ENCODE measurements at places on chromosomes 13 and 19.
A peak's percentile ranks its signal among the peaks of the same experiment; 100 is the strongest.

- DNase-seq, result no peak
Measured at GRCh38 chr13:90485436-90485835, 862.1 kb upstream of the MIR17HG start.

GRCh38 chr13:26941345-26942174 is 181.0 kb upstream of the GPR12 start:
- no peak for DNase-seq

- DNase-seq, result no peak
Measured at GRCh38 chr13:45895881-45896280, 44.3 kb upstream of the SIAH3 start.

GRCh38 chr13:24670961-24671381 is 9.2 kb upstream of the ATP12A start:
- DNase-seq, result no peak

DNA sequence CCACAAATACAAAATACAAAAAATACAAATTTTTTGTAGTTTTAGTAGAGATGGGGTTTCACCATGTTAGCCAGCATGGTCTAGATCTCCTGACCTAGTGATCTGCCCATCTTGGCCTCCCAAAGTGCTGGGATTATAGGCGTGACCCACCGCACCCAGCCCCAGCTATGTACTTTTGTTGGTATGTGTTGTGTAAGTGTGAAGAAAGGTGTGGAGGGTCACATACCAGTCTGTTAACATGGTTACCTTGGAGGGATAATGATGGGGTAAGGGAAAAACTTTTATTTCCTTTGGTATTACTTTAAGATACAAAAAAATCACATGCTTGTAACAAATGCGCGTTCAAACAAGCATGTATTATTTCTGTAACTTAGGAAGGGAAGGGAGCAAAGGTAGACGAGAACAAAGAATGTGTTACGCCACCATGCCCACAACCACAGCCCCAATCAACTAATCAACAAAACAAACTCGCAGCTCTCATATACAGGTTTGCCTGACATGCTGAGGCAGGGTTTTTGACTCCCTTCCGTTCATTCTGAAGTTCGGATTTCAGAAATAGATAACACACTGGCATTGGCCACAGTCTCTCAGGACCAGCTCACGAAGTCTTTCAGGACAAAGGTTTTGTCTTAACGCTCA is 13.5 kb upstream of the VWA8 start:
- DNase-seq, result no peak

DNA sequence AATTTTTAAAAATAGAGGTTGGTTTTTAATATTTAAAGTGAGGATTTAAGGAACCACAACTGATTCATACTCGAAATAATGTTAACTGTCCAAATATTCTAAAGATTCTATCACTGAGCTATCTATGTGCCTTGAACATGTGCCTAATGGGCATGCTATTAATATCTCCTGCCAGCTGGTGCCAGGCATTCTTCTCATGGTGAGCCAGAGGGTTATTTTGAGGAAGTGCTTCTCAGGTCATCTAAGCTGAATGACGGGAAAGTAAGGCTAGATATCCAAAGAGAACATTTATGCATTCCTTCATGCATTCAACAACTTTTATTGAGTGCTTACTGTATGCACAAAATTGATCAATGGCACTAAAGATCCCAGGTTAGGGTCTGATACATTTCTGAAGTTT is 138.2 kb downstream of the PIBF1 start:
- DNase-seq, result no peak

DNA sequence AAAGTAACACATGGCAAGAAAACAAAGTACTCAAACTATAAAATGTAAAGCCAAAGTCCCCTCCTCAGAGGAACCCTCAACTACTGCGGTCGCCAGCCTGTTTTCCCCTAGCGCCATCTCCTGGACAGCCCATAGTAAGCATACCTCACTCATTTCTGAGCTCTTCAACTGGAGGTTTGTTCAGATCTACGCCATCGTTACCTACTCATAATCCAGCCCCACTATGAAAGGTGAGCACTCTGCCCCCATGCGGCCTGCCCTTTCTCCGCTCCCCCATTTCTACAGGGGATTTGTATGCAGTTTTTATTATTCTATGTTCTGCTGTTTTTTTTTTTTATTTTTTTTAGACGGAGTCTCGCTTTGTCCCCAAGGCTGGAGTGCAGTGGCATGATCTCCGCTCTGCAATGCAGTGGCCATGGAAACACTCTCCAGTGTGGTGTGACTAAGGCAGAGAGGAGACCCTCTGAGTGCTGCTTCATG is 26.2 kb downstream of the OPA3 start:
- DNase-seq, result peak; percentile 38

- no peak for DNase-seq
Measured at GRCh38 chr13:66574606-66575005, 655.5 kb downstream of the PCDH9 start.

GRCh38 chr19:7004313-7004931 is 16.8 kb downstream of the MBD3L2B start:
- no peak for DNase-seq

DNA sequence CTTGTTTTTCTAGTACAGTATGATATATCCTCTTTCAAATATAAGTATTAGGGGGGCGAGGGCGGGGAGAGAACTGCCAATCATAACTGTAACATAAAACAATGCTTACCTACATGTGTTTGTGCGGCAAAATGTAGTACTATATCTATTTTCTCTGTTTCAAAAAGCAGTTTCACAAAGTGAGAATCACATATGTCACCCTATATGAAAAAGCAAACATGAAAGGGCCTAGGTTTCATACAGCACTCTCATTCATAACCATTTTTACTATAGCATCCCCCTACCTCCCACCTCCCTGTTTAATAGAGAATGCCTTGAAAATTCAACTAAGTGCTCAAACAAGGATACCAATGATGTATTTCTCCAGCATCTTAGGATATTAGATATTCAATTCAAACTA is 5.2 kb downstream of the TGDS start:
- DNase-seq, result no peak

DNA sequence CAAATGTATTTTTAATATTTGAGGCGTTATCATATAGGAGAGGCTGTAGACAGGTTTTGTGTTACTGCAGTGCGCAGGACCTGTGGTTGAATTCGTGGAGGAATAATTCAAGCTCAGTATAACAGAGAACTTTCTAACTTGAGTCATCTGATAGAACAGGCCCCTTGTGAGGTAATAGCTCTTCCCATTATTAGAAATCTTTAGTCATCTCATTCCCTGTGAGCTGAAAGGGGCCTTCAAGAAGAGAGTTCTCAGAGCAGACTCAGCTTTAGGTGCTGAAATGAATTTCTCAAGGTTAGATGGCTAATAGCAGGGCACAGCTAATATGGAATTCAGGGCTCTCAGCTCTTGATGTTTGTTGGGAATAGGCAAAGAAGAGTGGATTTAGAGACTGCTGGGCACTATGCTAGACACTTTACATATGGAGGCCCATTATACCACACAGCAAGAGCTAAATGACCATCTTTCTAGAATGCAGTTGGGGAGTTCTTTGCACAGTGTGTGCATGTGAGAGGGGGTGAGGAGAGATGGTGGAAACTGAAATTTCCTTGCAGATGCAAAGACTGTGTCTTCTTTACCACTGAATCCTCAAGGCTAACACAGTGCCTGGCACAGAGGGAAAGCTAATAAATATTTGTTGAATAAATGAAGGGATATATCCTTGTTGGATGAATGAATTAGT is 89.5 kb downstream of the DGKH start:
- no peak for DNase-seq

DNA sequence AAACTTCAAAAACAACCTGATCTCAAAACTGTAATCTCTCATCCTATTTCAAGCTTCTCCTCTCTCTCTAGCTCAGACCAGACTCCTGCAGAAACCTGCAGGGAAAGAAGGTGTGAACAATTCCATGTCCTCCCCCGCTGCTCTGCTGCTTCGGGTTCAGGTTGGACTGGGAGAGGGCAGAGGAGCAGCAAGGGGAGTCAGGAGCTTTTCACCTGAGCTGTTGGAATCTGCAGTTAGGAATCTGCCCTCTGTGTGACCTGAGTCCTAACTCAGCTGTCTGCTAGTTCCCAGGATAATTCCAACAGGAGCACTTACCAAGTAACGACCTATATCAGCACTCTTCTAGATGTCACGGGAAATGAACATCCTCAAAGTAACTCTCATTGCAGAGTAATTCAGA is 118.3 kb downstream of the DNAJC15 start:
- DNase-seq, result no peak

GRCh38 chr13:99819967-99820366 is 151.6 kb downstream of the ZIC5 start:
- DNase-seq, result no peak

- no peak for DNase-seq
Measured at GRCh38 chr13:79742923-79743322, 262.0 kb downstream of the NDFIP2 start.

- DNase-seq, result no peak
Measured at GRCh38 chr13:110442930-110443621, 118.4 kb downstream of the RAB20 start.

DNA sequence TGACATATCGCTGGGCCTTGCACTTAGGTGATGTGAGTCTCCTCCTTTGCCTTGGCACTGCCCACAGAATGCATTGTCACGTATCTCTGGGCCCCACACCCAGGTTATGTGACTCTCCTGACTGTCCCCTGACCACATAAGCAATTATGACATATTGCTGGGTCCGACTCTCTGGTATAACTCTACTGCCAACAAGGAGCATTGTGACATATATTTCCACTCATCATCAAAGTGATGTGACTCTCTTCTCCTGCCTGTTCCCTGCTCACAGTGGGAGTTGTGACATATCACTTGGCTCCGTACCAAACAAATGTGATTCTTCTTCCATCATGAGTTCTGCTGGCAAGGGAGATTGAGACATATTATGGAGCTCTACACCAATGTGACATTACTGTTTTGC is 15.4 kb upstream of the ZNF681 start:
- DNase-seq, result no peak

DNA sequence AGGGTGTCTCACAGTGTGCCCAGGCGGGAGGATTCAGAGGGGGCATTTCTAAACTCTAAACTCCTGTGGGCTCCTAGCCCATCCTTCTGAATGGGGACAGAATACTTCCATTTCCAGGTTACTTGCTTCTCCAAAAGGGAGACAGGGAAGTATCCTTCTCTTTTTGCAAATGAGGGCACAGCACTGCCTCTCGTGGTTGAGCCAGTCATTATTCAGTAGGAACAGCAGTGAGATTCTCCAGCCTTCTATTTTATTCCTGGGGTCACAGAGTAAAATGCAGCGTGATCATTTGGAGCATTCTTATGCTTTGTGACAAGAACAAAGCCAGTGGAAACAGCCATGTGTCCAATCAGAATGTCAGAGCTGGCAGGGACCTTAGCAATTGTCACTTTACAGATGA is 15.7 kb upstream of the TSHZ3 start:
- DNase-seq, result no peak

- no peak for DNase-seq
Measured at GRCh38 chr19:681029-682019, 5.1 kb downstream of the FSTL3 start.

DNA sequence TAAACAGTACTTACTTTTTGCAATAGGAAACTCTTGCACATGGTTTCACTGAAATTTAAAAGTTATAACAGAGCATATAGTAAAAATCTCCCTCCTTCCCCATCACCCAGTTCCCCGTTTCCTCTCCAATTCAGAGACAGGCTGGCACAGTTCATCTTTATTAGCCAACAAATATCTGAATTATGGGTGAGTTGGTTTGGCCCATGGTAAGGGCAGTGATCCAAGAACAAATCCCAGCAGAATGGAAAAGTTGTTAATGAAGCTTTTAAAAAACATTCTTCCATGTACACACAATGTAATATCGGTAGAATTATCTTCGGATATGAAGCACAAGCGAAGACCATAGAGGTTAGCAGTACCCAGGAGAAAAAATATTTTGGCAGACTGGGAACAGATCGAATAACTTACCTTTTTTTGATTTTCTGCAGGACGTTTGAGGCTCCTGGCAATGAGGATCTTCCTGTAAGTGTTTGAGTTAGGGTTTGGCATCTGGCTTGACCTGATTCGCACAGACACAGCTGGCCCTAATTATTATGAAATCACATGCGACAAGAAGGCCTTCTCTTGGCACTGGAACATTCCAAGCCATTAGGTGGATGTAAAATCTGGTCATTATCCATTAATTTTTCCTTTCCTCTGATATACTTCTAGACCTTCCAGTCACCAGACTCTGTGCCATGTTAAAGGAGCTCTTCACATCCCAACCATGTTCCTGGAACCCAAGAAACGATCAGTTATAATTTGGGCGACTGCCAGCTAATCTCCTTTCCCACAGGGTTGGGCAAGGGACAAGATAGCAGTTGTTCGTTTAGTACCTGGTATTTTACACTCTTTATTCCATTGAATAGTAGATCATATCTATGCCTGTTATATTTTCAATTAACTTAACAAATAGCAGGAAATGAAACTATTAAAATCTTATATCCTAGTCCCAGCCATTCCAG is 139.4 kb upstream of the TSC22D1 start:
- DNase-seq, result no peak

- DNase-seq, result no peak
Measured at GRCh38 chr13:113098162-113098732, 7.3 kb upstream of the F7 start.

DNA sequence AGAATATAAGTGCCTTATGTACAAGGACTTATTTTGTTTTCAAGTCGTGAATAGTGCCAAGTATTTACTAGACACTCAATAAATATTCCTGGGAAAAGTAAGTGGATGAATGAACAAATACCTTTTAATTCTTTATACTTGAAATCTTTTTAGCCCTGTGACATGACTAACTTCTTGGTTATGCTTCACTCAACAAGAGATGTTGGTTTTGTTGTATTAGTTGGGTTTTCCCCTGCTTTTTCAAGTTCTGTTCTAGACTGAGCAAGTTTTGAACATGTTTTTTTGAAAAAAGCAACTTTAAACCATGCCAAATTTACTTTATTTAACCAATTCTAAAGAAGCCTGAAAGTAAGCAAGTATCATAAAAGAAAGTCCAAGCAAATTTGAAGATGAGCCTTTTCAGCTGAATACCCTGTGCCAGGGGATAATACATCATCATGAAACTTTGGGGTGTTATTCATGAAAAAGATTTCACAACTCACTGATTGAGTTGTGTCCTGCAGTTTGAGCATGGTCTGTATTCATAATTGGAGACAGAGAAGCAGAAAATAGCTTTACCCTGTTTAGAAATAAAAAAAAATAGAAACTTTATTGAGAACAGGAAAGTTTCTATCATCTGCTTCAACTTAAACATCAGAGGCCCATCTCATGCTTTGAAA is 11.1 kb downstream of the LMO7 start:
- no peak for DNase-seq

DNA sequence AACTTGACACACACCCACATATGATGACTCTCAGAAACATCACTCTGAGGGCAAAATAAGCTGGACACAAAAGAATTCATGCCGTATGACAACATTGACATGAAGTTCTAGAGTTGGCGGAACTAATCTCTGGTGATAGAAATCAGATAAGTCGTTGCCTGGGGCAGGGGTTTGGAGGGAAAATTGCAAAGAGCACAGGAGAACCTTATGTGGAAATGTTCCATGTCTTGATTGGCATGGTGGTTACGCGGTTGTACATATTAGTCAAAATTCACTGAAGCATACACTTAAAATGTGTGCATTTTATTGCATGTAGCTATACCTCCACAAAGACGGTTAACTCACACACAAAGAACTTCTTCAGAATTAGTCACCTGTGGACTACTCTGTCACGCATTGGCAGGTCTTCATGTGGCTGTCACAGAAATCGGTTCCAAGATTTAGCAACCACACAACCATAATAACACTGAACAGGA is 137.8 kb upstream of the GJB6 start:
- DNase-seq, result no peak
